Ascending aorta (tissue), 2 donors: ENCODE measurements at places on chromosomes 12 and 14. TPM values are rescaled to one million over a fixed set of nuclear protein-coding genes. Genes with fewer than 3 reads are reported as not detected.

Gene GYS2
- total RNA-seq, result not detected

Gene CCDC175
- not detected for total RNA-seq

Gene PTHLH
- total RNA-seq, result not detected

Gene PRB2
- total RNA-seq, result not detected

Gene RAD9B
- not detected for total RNA-seq

Gene OTOGL
- total RNA-seq, result not detected

Gene KRT74
- total RNA-seq, result not detected

Gene L3HYPDH
- total RNA-seq, result 35.0 TPM

Gene TDRD9
- 1.4 TPM for total RNA-seq

Gene MGAT2
- 37.4 TPM for total RNA-seq

Gene METTL25
- total RNA-seq, result 2.2 TPM

Gene CCDC196
- total RNA-seq, result not detected

Gene PIWIL1
- total RNA-seq, result not detected

Gene ANKRD33
- not detected for total RNA-seq

Gene PLEKHG7
- total RNA-seq, result not detected

Gene CD69
- 1.3 TPM for total RNA-seq

Gene COL2A1
- total RNA-seq, result not detected

Gene RGS6
- total RNA-seq, result 0.11 TPM

Gene POTEG
- not detected for total RNA-seq

Gene TMEM260
- total RNA-seq, result 32.6 TPM

Gene CLEC1B
- not detected for total RNA-seq

Gene HRK
- not detected for total RNA-seq

Gene MRPS35
- total RNA-seq, result 2.7 TPM

Gene TAS2R7
- not detected for total RNA-seq

Gene INHBE
- total RNA-seq, result not detected

Gene SRRM4
- total RNA-seq, result not detected

Gene SLC2A14
- not detected for total RNA-seq

Gene NR1H4
- 0.32 TPM for total RNA-seq

Gene P2RX2
- total RNA-seq, result not detected

Gene MEG3
- 105 TPM for total RNA-seq

Gene KLHL28
- total RNA-seq, result 6.1 TPM

Gene STON2
- 54.0 TPM for total RNA-seq

Gene INSM2
- not detected for total RNA-seq

Gene PLEKHD1
- total RNA-seq, result not detected

Gene HOXC4
- total RNA-seq, result 0.32 TPM

Gene SLC10A1
- not detected for total RNA-seq

Gene C12orf54
- not detected for total RNA-seq

Gene RPS6KL1
- total RNA-seq, result 12.1 TPM

Gene KSR2
- 0.11 TPM for total RNA-seq

Gene ZNF641
- total RNA-seq, result 10.9 TPM

Gene SALL2
- total RNA-seq, result 18.0 TPM

Gene SIX6
- not detected for total RNA-seq

Gene C12orf50
- total RNA-seq, result not detected

Gene OR6C3
- total RNA-seq, result not detected

Gene GPX2
- total RNA-seq, result not detected

Gene DEGS2
- 1.6 TPM for total RNA-seq
